Hematopoietic multipotent progenitor cell treated with erythropoietin and hydrocortisone succinate and interleukin-3 and kit ligand, for 8 days (in vitro differentiated cells): ENCODE measurements at places on chromosomes 2 and 18.

- DNase-seq: no peak
Observed at GRCh38 chr18:64127172-64127571, 21.7 kb downstream of the LINC00305 start.

- DNase-seq: peak; percentile 49
Observed at GRCh38 chr2:111117598-111118480, 2.9 kb upstream of the BCL2L11 start.

DNA sequence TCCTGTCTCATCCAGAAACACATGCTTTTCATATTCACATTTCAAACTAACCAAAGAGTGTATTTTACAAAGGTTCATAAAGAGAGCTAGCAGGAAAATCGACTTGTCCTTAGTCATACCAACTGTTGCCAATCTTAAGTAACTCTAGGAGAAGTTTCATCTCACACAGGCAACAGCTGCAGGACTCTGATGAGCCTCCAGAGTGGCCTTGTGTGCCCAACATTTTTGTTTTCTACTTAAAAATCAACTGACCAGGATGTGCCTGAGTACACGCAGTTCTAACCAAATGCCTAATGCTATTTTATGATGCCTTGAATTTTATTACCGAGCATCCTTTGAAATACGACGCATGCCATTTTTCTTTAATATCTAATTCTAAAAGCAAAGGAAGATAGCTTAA lies 595.9 kb upstream of the LRRTM4 start:
- no peak for DNase-seq

DNA sequence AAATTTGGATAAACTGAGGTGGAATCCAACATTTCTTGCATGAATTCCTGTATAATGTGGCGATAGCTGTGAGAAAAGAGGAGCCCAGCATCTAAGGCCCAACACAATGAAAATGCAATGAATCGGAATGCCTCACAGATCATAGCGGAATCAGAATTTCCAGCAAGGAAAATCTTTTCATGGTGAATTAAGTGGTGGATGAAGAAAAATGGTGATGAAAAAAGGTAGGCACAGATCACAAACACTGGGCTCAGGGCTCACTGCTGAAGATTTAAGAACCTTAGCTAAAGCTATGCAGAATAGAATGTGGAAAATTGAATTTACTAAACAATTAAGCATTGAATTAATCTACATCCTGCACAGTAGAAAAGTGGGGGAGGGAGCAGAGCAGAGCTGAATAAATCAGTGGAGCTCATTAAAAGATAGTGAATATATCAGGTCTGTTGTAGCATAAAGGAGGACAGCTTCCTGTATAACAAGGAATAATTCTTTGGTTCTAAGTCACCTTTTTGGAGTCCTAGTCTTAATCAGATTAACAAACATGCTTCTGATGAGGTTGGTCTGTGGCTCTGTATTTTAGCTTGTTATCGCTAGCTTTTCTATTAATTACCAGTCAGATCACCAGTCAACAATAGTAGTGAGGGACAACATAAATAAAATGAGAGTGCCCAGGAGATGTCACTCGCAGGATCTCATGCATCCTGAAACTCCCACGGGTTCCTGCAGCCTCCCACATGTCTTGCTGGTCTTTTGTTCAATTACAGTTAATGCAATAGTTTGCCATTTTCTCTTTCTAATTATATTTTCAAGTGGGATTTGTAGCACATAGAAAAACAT lies 27.0 kb downstream of the MEIS1 start:
- no peak for DNase-seq
